Suprapubic skin (tissue), 4 donors: ENCODE measurements at places on chromosomes 16 and 17.

DNA sequence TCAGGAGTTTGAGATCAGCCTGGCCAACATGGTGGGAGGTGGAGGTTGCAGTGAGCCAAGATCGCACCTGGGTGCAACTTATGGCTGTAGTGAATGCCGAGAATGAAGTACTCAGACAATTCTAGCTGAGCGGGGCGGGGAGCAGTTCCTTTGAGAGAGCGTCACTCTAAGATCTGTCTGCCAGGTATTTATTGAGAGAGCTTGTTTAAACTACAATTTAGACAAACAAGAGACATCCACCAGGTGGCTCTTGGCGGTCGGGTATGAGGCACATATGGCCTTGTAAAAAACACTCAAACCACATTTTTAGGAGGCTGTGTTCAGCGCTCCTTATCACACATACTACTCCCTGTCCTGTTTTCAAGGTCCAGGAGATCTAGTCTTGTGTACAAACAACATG is 40.6 kb upstream of the CDH1 start:
- no peak for DNase-seq

DNA sequence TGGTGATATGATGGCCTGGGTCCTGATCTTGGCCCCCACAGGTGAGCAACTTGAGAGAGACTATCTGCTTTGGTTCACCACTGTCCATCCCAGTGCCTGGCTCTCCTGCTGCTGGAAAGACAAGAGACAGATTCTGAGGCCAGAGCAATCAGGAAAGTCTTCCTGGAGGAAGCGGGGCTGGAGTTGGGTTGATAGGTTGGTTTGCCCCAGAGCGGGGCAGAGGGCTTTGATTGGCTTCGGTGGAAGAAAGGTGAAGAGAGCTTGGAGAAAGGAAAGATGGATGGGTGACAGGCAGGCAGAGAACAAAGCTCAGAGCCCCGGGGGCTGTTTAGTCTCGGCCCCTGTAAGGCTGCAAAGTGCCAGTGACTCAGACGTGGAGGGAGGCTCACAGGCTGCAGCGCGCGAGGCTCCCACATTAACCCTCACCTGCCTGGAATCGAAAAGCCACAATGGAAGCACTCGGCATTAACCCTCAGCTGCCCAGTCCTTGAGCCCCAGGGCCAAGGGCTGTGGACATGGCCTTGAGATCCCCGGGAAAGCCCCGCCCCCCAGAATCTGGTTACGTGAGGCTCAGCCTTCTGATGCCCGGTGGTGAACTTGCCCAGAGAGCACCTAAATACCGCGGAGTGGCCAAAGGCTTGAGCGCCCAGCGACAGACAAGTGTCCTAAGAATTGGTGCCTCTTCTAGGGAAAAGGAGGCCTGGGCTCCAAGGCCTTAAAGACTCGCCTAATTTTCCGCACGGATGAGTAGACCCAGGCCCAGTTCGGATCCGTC is 996 bp upstream of the CPNE2 start:
- no peak for DNase-seq

GRCh38 chr17:37834168-37834567 is 89.3 kb upstream of the HNF1B start:
- DNase-seq, result peak; percentile 7

DNA sequence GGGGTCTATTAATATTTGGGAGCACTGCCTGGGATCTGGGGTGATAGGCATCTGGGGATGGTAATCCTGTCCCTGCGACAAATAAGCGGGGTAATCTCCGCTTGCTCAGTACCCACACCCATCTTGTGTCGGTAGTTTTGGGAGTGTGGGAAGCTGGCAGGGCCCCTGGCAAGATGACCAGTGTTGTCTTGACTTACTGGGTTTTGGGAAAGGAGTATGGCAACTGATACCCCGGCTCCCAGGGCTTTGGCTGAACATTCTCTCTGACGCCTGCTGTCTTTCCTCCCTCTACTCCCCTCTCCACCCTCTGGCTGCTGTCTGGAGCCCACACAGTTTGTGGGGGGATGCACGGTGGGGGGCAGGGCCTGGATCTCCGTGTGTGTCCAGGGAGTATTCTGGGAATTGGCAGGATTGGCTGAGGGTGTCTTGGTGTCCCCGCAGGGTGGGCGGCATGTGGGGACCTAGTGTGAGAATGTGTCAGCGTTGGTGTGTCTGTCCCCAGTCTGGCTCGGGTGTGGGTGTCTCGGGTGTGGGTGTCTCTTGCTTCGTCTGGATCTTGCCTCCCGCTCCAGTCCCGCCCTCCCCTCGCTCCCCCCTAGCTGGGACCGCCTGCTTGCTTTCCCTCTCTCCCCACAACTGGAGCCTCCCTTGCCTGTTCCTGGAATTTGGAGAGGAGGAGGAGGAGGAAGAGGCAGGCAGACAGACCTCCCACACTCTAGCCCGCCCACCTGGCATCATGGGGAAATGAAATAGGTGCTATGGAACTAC is 12.0 kb downstream of the RARA start:
- DNase-seq, result peak; percentile 91

DNA sequence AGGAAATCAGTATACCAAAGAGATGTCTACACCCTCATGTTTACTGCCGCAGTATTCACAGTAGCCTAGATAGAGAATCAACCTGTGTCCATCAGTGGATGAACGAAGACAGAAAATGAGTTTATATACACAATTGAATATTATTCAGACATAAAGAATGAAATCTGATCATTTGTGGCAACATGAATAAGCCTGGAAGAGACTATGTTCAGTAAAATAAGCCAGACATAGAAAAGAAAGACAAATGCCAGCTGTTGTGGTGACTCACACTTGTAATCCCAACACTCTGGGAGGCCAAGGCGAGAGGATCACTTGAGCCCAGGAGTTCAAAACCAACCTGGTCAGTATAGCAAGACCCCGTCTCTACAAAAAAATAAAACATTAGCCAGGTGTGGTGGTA is 16.1 kb downstream of the NUDT16L1 start:
- DNase-seq, result no peak

GRCh38 chr17:16936536-16937310 is 35.2 kb downstream of the TNFRSF13B start:
- DNase-seq, result no peak

DNA sequence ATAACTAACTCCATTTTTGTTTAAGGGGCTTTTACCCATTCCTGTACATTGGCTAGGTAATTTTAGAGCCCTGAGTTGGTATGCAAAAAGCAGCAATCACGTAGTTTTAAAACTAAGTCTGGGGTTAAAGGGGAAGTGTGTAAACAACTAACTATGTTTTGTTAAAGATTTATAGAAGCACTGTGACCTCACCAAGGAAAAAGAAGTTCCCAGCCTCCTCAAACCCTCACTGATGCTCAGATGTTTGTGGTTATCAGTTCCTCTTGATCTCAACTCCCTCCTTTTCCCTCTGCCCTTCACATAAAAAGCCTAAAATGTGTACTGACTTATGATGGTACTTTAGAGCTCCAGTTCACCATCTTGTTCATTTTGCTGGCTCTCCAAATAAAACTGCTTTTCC is 119.9 kb upstream of the IRX6 start:
- DNase-seq, result no peak

DNA sequence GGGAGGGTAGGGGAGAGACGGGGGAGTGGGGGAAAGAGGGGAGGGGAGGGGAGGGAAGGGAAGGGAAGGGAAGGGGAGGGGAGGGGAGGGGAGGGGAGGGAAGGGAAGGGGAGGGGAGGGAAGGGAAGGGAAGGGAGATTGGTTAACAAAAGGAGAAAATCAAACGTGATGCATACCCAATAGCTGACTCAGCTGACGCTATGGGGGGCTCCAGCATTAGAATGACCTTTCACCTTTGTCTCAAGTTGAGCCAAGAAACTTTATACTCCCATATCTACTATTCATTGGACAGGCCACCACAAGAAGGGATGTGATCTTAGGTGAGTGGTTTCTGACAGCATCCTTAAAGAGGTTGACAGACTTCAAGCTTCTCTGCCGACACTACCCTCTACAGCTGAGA is 432.8 kb upstream of the CDH5 start:
- DNase-seq, result no peak

DNA sequence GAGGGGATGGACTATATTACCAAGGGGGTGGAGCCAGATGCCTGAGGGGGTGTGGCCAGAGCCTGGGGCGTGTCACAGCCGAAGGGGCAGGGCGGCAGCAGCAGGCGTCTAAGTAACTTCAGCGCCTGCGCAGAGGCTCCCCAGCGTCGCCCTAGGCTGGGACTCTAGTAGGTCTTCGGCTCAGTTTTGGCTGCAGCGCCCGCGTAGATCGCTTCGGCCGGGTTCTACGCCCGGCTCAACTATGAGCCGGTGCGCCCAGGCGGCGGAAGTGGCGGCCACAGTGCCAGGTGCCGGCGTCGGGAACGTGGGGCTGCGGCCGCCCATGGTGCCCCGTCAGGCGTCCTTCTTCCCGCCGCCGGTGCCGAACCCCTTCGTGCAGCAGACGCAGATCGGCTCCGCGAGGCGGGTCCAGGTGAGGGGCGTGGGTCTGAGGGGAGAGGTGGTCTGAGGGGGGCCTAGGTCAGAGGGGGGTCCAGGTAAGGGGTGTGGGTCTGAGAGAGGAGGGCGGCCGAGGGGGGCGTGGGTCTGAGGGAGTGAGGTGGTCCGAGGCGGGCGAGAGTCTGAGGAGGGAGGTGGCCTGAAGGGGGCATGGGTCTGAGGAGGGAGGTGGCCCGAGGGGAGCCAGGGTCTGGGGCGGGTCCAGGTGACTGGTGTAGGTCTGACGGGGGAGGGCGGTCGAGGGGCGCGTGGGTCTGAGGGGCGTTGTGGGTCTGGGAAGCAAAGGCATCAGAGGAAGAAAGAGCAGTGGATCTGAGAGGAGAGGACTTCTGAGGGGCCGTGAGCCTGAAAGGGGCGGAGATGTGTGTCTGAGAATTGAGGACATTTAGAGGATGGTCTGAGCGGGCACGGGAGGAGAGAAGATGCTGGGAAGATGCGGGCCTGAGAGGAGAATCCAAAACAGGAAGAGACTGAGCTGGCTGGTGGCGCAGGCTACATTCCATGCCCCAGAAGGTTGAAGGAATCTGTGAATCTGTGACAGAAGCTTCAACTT is at the start of gene LPCAT2:
TSS of gene LPCAT2 (plus strand) at position 132 of the 991 bp plus-strand sequence. CDS start at position 242, 110 bp downstream.
- DNase-seq, result peak; percentile 88

DNA sequence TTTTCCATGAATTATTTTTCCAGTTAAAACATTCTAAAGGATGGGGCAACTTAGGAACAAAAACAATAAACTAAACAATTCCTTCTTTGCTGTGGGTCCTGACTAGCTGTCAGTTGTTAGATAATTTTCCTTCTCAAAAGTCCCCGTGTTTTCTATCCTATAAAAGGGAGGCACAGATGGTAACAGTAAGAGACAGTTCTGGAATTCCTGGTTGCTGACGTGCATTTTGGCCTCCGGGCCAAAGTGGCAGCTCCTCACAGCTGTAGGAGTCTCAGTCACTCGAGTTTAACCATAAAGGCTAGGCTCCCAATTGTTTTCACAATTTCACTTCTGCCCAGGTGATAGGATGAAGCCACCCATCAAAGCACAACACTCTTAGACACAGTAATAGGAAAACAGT is 77.0 kb upstream of the ZNF423 start:
- no peak for DNase-seq

GRCh38 chr17:57279432-57279831 is 23.1 kb downstream of the MSI2 start:
- no peak for DNase-seq

- no peak for DNase-seq
Observed at GRCh38 chr16:57265850-57266530, 18.5 kb downstream of the PLLP start.

- no peak for DNase-seq
Observed at GRCh38 chr16:83338941-83339340, 468.8 kb upstream of the HSBP1 start.

DNA sequence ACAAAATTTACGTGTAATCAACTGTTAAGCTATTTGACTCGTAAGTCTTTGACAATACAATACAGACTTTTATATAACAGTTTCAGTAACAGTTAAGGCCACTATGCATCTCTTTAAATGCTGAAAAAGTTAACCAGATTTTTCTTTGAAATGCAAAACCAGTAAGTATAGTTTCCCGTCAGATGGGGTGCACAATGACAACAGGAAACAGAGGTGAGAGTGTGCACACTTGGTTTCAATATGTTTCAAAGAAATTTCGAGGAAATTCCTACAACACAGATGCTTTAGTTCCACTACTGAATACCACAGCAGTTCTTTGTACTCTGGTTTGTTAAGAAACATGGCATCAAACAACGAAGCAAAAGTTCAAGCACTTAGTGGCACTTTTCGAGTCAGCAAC is 48.4 kb downstream of the RNF157 start:
- no peak for DNase-seq

GRCh38 chr17:81715872-81716673 is 4.0 kb downstream of the SLC25A10 start:
- DNase-seq, result peak; percentile 64

GRCh38 chr17:8924595-8924994 is 40.9 kb downstream of the PIK3R5 start:
- DNase-seq, result no peak

- DNase-seq, result no peak
Observed at GRCh38 chr16:77014441-77014840, 176.5 kb upstream of the MON1B start.

- DNase-seq, result no peak
Observed at GRCh38 chr16:16797239-16797638, 418.3 kb downstream of the NPIPA7 start.

- DNase-seq, result no peak
Observed at GRCh38 chr17:64355536-64356303, 34.9 kb downstream of the PECAM1 start.

- no peak for DNase-seq
Observed at GRCh38 chr17:81697261-81698044, 5.7 kb upstream of the MRPL12 start.

- no peak for DNase-seq
Observed at GRCh38 chr17:55822028-55822427, 71.2 kb downstream of the PCTP start.

GRCh38 chr16:89709166-89709565 is 7.7 kb upstream of the SPATA2L start:
- DNase-seq, result no peak

DNA sequence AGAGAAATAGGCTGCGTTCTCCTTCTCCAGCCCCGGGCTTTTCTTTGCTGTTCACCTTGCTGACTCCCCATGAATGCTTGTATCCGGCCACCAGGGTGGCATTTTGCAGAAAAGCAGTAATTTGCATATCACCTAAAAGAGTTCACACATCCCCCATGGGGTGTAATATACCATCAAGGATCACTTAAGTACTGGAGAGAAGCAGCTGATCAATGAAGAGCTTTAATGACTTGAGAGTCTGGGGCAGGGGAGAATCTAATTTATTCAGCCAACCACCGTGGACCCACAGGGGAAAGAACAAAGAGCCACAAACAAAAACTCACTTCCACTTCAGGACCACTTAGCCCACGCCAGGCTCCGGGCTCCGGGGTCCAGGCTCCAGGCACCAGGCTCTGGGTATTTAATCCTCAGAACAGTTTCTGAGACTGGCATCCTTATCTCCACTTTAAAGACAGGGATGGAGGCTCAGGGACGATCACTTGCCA is 33.9 kb upstream of the SEC14L1 start:
- no peak for DNase-seq

DNA sequence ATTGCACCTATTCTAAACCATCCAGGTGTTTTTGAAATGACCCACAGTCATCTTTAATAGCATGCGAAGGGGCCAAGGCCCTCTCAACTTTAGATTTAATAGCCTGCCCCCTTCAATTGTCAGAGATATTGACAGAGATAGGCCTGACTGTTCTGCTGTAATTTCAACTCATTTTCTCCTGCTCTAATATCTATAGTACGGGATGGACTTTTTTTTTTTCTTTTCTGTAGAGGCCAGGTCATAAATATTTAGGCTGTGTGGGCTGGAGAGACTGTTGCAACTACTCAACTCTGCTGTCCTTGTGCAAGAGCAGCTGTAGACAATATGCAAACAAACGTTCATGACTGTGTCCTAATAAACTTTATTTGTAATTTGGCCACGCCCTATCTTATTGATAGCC is 24.7 kb upstream of the KRT20 start:
- DNase-seq, result no peak
